ENCODE measurements at places on chromosomes 2 and 18.
A peak's percentile ranks its signal among the peaks of the same experiment; 100 is the strongest.

- DNase-seq = no peak
Measured at GRCh38 chr18:14921031-14921430, 173.1 kb downstream of the ANKRD30B start.

GRCh38 chr18:25503567-25504081, 151.7 kb upstream of the ZNF521 start:
- no peak for DNase-seq

GRCh38 chr2:99651930-99652670, 162.3 kb upstream of the REV1 start:
- no peak for DNase-seq

- no peak for DNase-seq
Measured at GRCh38 chr2:101962309-101962708, 29.5 kb upstream of the IL1R2 start.

GRCh38 chr2:222613715-222614331, 42.1 kb downstream of the FARSB start:
- DNase-seq = peak; percentile 27

DNA sequence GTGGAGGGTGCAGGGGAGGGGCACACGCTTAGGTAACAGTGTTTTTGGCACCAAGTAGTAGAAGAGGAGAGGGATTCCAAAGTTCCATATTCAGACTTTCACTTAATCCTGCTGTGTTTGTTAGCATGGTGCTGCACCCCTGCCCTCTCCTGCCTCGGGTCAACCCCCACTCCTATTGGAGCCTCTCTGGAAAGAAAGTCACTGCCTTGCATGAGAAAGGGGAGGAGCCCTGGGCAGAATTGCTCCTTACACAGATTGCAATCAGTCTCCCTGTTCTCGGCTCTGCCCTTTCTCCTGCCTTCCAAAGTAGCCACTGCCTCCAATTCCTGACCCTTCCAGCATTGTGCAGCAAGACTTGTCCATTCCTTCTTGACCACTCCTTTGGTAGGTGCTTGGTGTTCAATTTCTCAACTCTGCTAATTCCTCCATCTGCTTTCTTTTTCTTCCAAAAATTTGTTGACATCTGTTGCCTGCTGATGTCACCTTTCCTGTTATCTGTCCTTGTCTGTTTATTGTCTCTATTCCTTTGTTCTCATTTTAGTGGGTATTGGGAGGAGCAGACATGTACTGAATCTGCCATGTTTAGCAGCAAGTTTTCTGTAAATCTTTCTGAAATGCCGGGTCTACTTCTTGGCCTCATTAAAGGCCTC, 225.4 kb downstream of the LOXHD1 start:
- DNase-seq = no peak

DNA sequence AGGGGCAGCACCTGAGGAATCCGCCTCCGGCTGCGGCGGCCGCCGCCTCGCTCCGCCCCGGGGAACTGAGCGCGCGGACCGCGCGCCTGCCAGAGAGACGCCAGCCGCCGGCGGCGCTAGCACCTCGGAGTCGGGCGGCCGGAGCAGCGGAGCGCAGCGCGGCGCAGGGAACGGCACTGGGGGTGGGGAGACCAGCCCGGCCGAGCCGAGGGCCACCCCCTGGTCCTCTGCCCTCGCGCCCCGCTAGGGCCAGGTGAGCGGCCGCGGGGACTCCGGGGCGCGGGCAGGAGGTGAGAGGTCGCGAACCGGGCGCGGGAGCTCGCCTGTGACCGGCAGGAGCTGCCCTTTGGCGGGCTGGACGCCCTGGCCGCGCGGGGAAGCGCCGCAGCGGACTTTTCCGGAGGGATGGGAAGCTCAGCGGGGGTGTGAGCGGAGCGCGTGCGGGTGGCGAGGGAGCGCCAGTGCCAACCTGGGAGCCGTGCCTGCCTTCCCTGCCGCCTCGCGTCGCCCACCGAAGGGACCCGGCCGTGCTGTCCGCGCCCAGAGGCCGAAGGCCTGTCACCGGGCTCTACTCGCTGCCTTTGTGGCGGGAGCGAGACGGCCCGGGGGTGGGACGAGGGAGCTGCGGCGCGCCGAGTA, at the start of gene GREB1L:
TSS of gene GREB1L (plus strand) at position 92 of the 639 bp plus-strand sequence. CDS start 141,287 bp downstream, outside the sequence.
- peak; percentile 9 for DNase-seq
